ENCODE measurements at places on chromosomes 2 and 18.

DNA sequence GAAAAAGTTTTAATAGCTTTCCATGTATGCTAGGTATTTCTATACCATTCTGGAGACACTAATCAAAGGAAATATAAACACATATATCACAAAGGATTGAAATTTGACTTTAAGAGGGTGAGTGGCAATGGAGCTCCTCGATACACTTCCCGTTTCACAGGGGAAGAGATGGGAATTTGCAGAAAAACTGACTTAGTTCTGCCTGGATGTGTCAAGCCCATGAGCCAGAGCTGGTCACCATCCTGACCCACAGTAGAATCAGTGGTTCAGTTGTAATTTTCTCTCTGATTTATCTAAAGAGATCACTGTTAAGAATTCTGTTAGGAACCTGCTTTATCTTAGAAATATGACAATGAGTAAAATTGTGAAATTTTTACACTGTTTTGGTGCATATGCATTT lies 34.2 kb downstream of the PLCL1 start:
- no peak for DNase-seq

GRCh38 chr2:25309402-25309801 lies 32.3 kb downstream of the DNMT3A start:
- DNase-seq = no peak

DNA sequence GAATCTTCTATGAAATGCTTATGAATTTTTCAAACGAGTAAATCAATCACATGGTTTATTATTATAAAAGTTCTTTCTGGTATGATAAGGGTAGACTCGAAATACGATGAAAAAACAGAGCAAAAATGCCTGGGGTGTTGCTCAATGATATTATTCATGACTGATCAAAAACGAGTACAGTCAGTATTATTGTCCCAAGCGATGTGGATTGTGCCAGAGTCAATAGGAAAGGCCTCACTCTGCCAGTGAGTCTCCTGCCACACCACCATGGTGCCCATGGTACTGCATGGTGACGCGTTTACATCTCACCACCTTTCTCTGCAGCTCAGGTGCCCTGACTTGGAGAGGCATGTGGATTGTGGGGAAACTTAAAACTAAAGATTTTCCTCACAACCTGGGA lies 58.5 kb downstream of the KCTD1 start:
- DNase-seq = no peak

DNA sequence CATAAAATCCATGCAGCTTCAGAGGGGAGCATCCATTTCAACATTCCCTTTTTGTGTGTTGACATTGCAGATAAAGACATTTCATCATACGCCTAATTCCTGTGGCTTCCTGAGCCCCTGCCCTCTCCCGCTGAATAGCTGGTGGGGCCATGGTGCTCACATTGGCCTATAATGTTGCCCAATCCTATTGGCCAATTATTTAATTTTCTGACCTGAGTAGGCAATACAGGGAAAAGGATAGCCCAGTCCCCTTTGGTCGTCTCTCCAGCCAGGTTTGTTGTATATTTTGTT lies 163.8 kb upstream of the MYCN start:
- DNase-seq = no peak
